GM23248 (cell line): ENCODE measurements at places on chromosomes 13 and 19. TPM values are rescaled to one million over a fixed set of nuclear protein-coding genes. Genes with fewer than 3 reads are reported as not detected.

Gene KLF1
- total RNA-seq: 0.11 TPM in 1 of 2 replicates, not detected in the other

Gene ZNF90
- 1.8 and 3.0 TPM in 2 replicates for total RNA-seq

Gene KIR2DL3
- not detected in 2 replicates for total RNA-seq

Gene SMAD9
- total RNA-seq: 9.4 and 10.8 TPM in 2 replicates

Gene NXNL1
- total RNA-seq: not detected in 2 replicates

Gene NLRP11
- not detected in 2 replicates for total RNA-seq

DNA sequence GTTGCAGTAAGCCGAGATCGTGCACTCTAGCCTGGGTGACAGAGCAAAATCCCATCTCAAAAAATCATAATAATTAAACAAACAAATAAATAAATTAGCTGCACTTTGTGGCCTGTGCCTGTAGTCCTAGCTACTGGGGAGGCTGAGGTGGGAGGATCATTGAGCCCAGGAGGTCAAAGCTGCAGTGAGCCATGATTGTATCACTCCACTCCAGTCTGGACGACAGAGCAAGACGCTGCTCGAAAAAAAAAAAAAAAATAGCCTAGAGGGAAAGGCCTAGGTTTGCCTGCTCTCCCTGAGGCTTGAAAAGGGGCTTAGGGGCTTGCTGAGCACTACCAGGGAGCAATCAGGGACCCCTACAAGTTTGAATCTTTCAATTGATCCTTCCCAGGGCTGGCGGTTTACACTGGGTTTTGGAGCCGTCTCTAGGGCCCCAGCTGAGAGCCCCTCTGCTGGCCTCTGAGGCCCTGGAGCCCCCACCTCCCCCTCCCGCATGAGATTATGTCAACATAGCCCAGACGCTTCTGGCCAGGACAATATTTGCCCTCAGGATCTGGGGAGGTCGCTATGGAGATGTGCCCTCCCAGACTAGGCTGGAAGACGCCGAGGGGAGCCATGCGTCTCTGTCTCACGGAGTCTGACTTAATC, 10.4 kb upstream of the GIPR start:
- DNase-seq: no peak

- DNase-seq: no peak
Observed at GRCh38 chr13:106132216-106132615, 403.2 kb downstream of the EFNB2 start.

- peak; percentile 11 for DNase-seq
Observed at GRCh38 chr13:99103536-99103935, 97.1 kb upstream of the UBAC2 start.

DNA sequence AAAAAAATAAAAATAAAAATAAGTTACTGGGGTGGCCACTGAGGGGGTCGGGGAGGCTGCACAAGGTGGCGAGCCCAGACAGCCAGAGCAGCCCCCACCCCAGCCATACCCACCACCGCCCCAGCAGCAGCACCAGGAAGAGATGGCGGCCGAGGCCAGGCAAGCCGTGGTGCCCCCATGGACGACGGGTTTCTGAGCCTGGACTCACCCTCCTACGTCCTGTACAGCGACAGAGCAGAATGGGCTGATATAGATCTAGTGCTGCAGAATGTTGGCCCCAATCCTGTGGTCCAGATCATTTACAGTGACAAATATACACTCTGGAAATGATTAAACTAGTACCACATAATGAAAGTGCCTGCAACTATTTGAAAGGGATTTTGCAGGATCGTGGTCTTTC, 71.6 kb upstream of the ZDHHC20 start:
- DNase-seq: no peak

GRCh38 chr13:111037927-111038326, 77.2 kb upstream of the ARHGEF7 start:
- DNase-seq: no peak

DNA sequence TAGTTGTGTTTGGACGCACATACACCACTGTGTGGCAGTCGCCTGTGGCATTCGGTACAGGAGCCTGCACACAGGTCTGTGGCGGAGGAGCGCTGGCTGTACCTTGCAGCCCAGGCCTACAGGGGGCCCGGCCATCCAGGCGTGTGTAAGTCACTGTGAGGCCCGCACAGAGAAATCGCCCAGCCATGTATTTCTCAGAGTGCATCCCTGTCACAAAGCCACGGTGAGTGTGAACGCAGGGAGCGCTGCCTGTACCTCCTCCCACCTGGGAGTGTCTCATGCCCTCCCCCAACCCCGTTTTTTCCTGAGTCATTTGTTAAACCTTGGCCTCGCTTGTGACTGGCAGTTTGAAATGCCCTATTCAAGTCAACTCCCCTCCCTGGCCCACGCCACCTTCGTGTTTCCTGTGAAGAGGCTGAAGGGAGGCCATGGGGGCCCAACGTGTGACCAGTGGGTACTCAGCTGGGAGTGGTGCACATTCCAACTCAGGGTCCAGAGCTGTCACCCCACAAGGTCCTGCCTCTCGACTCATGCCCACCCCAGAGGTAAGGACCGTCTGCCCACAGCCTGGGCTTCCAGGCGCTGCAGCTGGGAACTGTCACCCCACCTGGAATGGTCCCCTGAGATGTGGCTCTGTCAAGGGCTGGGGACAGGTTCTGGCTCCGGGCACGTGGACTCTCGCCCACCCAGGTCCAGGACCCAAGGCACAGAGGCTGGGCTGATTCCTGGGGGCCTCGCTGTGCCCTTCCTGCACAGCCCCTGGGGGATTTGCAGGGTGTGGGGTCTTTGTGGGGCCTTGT, 11.6 kb upstream of the RASA3 start:
- no peak for DNase-seq

DNA sequence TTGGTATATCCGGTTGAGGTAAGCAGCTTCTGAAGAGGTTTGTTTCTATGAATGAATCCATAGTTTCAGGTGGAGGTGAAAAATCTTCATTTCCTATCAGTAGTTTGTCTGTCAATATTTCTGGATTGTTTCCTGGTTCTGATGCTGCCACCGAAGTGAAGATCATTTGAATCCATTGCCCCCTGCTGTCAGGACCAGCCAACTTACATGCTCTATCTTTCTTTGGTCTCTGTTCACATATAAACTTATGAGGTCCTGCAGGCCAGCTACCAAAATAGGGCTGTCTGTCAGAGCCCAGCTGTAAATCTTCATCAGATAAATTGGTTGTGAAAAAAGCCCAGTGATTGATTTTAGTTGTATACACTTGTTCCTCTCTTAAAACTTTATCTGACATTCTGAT, 15.2 kb upstream of the N4BP2L1 start:
- DNase-seq: peak; percentile 38

DNA sequence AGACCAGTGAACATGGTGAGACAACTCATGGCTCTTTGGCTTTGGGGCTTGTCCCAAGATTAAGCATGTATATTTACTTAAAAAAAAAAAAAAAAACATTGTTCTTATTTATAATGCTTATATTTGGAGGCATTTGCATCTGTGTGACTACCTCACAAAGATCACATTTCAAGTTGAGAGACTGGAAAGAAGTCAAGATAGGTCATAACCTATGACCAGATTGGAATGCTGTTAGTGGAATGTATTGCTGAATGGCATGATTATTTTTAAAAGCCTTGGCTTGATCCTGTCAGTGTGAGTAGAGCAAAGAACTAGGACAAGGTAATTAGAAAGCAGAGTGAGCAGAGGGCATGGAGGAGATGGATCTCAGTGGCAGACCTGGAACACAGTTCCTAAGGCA, 214.6 kb downstream of the OXGR1 start:
- DNase-seq: no peak

GRCh38 chr19:10782795-10783194, 53.2 kb downstream of the TMED1 start:
- no peak for DNase-seq

DNA sequence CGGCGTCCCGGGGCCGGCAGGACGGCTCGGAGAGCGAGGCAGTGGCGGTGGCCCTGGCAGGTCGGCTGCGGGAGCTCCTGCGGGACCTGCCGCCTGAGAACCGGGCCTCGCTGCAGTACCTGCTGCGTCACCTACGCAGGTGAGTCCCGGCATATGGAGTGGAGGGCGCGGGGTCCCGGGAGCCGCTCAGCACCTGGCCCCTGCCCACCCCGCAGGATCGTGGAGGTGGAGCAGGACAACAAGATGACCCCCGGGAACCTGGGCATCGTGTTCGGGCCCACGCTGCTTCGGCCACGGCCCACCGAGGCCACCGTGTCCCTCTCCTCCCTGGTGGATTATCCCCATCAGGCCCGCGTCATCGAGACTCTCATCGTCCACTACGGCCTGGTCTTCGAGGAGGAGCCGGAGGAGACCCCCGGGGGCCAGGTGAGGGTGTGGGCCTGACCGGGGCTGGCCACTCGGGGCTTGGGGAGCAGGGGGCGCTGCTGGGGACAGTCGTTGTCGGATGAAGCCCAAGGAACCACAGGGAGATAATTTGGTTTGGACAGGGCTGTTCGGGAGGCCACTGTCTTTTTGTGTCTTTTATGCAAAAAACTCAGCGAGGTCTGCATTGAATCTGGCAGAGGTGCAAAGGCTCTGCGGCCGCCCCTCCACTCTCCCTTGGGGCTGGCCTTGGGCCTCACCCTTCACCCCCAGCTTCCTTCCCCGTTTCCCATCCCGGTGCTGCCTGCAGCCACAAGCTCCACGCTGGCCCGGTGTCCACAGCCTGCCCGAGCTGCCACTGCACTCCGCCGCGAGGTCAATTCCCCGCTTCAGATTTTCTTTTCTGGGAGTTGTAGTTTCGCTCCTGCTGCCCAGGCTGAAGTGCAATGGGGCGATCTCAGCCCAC, 12.0 kb downstream of the POLR2E start:
- no peak for DNase-seq

GRCh38 chr13:45333977-45334922, 6.7 kb downstream of the TPT1 start:
- DNase-seq: peak; percentile 48

GRCh38 chr19:19552798-19553197, 14.7 kb downstream of the CILP2 start:
- peak; percentile 55 for DNase-seq

- DNase-seq: no peak
Observed at GRCh38 chr19:48473161-48473966, 4.2 kb downstream of the CYTH2 start.

- DNase-seq: no peak
Observed at GRCh38 chr19:43767316-43767715, 12.6 kb upstream of the SMG9 start.

DNA sequence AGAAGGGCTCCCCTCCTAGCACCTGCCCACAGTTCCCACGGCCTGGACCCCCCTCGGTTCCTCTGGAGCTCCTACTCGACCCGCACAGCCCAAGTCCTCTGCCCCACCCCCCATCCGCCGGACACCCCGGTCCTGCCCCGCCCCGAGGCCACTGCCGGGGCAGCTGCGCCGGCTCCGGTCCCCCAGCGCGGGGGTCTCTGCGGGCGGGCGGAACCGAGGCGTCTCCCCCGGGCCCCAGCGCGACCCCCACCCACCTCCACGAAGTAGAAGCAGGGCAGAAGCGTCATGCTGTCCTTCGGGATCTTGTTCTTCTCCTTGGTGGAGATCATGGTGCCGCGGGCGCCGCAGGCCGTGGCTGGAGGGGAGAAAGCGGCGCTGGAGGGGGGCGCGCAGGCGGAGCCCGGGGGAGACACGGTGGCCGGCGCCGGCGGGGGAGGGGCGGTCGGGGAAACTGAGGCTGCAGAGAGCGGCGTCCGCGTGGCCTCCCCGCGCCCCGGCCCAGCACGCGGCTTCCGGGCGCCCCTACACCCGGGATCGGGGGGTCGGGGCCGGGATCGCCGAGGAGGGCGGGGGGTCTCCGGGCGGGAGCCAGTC, 427 bp downstream of the PLPPR3 start:
- no peak for DNase-seq

- DNase-seq: peak; percentile 56
Observed at GRCh38 chr19:7554990-7555864, 19.7 kb downstream of the PNPLA6 start.

- no peak for DNase-seq
Observed at GRCh38 chr19:55468054-55468393, 3.5 kb upstream of the C19orf85 start.

- peak; percentile 80 for DNase-seq
Observed at GRCh38 chr13:46893798-46894560, 2.9 kb downstream of the HTR2A start.

DNA sequence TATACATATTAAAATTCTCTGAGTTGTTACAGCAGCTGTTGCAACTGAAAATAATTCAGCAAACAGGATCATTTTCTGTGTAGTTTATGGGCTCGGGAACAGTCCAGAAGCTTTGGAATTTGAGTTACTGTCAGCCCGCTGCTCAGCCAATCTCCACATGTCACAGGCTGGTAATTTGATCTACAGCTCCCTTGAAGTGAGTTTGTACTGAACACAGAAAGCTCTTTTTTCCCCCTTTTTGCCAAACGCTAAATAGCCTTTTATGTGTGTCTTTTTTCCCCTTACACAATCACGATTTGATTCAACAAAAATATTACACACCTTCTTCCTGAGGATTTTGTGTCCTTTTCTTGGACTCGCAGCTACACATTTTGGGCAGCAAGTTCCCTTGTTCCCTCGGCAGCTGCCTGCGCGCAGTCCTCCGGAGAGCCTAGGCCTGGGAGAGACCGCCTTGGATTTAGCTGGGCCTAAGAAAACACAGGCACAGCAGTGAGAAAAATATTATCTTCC, 371.4 kb downstream of the KCNRG start:
- DNase-seq: peak; percentile 10

DNA sequence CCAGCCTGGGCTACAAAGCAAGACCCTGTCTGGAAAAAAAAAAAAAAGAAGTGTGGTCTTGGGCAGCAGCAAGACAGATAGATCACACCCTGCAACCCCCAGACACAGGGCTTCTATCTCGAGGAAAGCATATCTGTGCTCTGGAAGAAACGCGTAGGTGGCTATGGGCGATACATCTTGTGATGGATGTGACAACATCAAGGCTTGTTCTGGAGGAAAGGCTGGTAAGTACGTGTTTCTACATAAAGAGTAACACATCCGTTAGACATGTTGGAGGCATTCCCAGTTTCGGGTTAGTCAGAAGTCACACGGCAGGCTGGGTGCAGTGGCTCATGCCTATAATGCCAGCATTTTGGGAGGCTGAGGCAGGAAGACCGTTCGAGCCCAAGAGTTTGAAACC, 6.6 kb upstream of the DHDH start:
- DNase-seq: peak; percentile 100

DNA sequence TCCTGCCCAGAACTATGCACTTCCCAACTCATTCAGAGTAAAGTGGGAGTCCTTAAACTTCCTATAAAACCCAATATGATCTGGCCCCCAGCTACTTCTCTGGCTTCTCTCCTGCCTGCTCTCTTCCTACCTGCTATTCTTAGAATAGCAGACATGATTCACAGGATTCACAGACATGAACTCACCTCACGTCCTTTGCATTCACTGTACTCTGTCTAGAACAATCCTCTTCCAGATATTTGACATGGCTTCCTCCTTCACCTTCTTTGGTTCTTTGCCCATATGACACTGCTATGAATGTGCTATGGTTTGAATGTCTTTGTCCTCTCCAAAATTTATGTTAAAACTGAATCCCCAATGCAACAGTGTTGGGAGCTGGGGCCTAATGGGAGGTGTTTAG, 154.9 kb downstream of the UGGT2 start:
- no peak for DNase-seq
